Stimulated activated CD8-positive, alpha-beta memory T cell treated with anti-CD3 and anti-CD28 coated beads, Interleukin-4, amount 100 ng/mL, for 1 hour (primary cell): ENCODE measurements at places on chromosomes 1 and 21.

- no peak for DNase-seq
These were observed 105.5 kb upstream of the CACYBP start for GRCh38 chr1:174894117-174894762.

DNA sequence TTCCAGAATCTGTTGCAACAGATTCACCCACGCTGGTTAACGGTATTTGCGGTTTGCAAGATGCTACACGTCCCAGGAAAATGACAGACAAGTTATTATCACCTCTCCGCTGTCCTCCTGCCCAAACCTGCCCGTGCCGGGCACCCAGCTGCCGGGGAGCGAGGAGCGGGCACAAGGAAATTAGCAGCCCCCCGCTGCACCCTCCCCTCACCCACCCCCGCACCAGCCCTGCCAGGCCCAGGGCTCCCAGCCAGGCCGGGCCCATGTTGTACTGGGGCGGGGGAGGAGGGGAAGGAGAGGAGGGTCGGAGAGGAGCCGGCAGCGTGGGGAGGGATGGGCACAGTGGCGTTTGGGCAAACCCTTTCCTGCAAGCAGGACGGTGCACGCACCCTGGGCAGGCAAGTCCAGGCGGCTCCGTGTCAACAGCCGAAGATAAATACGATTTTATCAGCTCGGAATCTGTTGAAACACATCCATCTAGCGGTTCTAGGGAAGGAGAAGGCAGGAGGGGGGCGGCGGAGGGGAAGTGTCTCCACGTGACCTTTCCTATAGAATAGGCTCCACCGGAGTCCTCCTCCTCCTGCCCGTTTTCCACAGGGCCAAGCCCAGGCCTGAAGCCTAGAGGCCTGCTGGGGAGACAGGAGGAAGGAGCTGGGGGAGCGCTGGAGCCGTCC lies 35.1 kb upstream of the CCDC27 start:
- DNase-seq, result no peak

GRCh38 chr1:99963041-99963795 lies 6.6 kb upstream of the SLC35A3 start:
- no peak for DNase-seq

GRCh38 chr1:154599658-154600057 lies 8.3 kb downstream of the ADAR start:
- no peak for DNase-seq

DNA sequence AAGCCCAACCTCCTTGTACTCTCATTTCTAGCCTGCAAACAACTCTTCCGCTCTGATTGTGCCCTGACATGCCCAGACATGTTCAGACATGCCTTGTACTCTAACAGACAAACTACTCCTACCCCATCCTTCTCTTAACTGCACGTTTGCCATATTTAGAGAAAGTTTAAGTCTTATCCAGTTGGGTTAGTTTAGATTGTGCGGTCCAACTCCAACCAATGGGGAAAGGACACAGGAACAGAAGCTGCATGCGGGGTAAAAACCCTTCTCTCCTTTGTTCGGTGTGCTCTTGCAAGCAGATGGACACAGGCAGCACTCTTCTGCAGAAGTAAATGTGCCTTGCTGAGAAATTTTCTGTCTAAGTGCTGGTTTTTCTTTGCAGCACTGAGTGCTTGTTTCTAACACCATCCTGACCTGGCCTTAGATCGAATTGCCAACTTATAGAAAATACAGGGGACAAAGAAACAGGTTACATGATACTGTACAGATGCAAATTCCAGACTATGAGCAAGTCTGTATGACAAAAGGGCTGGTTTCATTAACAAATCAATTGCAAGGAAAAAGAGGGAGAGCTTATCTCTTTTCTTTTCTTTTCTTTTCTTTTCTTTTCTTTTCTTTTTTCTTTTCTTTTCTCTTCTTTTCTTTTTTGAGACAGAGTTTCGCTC lies 35.8 kb upstream of the IFNGR2 start:
- no peak for DNase-seq

DNA sequence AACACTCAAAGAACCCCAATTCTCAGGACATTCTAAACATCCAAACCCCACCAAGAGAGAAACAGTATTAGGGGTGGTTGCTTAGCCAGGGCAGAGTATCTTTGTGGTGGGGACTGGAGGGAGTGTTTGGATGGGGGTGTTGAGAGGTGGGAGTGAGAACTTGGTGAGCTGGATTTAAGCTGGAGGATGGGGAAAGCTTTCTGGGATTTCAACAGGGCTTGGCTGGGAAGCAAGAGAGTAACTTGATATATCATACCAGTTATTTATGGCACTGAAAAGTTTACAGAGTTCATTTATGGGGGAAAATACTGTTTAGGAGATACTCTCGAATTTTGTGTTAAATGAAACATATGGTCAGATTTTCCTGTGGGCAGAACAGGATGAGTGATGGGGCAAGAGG lies 6.8 kb upstream of the CNIH3 start:
- no peak for DNase-seq

DNA sequence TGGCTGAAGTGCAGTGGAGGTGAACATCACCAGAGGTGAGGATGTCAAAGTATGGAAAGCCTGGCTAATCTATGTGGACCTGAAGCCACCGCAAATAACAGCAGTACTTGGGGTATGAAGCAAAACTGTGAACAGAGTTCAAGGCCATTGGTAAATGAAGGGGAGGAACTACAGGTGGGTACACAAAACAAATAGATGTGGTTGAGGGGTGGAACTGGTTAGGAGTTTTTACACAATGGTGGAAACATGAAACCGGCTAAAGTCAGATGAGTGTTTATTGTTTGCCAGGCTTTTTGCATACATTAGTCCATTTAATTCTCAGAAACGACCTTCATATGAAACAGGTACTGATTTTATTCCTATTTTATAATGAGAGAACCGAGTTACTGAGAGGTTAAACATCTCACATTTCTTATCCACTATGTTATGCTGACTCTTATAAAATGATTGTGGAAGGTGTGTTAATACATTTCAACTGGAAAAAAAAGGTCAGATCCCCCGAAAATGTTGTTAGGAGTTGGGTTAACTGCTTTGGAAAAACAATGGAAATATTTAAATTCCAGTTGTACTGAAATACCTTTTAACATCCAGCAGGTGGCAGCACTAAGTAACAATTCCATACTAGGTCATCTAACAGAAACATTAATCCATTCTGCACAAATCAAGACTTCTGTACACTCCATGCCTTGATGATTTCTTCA lies 44.3 kb upstream of the GTF2B start:
- DNase-seq, result no peak

- DNase-seq, result no peak
These were observed 3.2 kb downstream of the NR0B2 start for GRCh38 chr1:26910343-26911160.

- DNase-seq, result no peak
These were observed 21.8 kb downstream of the RXRG start for GRCh38 chr1:165423136-165423535.

DNA sequence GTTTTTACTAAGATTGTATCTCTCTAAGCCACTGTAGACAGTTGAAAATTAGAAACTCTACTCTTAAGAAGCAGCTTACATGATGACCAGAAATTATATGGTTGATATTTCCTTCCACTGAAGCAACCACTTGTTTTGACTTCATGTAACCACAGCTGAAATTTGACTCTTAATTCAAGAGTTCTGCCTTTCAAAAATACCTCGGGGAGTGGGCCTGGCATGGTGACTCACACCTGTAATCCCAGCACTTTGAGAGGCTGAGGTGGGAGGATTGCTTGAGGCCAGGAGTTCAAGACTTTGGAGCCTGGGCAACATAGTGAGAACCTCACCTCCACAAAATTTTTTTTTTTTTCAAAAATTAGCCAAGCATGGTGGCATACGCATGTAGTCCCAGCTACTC lies 4.3 kb downstream of the AMPD1 start:
- no peak for DNase-seq

GRCh38 chr1:204589409-204590038 lies 73.3 kb downstream of the MDM4 start:
- DNase-seq, result no peak

GRCh38 chr1:207336559-207337467 lies 15.3 kb downstream of the CD55 start:
- no peak for DNase-seq

DNA sequence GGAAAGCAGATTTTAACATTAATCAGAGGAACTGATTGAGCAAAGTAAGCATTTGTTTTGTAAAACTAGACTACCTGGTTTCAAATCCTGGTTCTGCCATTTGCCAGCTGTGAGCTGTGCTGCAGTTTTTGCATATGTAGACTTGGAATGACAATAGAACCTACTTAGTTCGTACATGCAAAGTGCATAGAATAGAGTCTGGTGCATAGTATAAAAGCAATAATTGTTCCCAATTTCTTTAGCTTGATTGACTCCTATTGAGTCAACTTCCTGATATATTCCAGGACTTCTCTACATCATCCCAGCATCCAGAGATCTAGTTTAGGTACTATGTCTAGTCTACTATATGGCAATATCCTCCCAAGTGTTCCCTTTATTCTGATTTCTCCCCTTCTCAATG lies 144.4 kb upstream of the FGGY start:
- DNase-seq, result no peak

GRCh38 chr1:220184506-220184905 lies 87.7 kb downstream of the RAB3GAP2 start:
- DNase-seq, result no peak

DNA sequence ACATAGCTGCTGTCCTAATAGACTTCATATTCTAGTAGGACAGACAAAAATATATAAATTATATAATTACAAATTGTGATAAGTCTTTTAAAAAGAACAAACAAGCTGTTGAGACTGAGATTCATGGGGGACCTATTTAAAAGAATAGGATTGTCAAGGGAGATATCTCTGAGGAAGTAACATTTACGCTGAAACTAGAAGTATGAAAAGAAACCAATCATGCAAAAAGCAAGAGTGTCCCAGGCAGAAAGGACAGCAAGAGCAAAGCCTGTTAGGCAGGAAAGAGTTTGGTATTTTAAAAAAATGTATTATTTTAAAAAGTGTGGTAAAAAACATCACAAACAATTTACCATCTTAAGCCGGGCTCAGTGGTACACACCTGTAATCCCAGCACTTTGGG lies 9.1 kb upstream of the METTL13 start:
- DNase-seq, result no peak

GRCh38 chr1:51776408-51776807 lies 102.1 kb downstream of the NRDC start:
- DNase-seq, result no peak

- DNase-seq, result no peak
These were observed 83.5 kb downstream of the RABGAP1L start for GRCh38 chr1:174242856-174243255.

GRCh38 chr1:20847611-20848080 lies 60.5 kb upstream of the HP1BP3 start:
- DNase-seq, result no peak

- no peak for DNase-seq
These were observed 55.9 kb upstream of the PTGFRN start for GRCh38 chr1:116853680-116854402.

- no peak for DNase-seq
These were observed 21.4 kb downstream of the SPSB1 start for GRCh38 chr1:9314111-9314510.

- no peak for DNase-seq
These were observed 72.2 kb upstream of the SLC25A33 start for GRCh38 chr1:9466780-9467758.

DNA sequence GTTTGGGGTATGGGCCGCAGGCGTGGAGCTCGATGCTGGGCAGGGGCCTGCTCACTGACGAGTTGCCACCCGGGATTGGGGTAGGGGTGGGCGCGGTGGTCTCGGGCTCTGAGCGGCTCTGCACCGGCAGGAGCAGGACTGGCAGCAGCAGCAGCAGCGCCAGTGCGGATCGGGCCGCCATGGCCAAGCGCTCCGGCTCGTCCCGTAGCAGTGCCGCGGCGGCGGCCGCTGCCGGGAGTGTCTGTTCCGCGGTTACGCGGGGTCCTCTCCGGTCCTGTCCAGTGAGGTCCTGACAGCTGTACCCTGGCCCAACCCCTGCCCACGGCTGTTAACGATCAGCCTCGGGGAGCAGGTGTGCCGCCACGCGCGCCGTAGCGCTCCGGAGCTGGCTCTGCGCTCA lies 26.5 kb downstream of the ADARB1 start:
- no peak for DNase-seq

DNA sequence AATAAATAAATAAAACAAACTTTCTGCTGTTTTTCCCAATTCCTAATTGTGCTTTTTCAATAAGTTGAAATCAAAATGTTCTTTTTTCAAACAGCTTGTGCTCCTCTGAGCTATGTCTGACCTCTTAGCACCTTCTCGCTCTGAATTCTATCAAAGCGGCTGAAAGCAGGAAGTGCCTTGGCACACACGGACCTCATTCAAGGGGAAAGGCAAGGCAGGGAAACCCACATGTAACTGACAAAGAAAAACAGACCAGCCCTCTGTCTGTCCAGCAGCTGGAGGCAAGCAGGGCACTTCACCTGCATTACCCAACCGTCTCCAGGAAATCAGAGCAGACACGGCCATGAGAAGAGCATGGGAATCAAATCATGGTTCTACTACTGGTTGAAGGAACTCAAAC lies 56.7 kb downstream of the PLPP3 start:
- DNase-seq, result no peak

GRCh38 chr1:17318262-17318661 lies 10.3 kb downstream of the PADI4 start:
- no peak for DNase-seq

GRCh38 chr1:86825319-86825718 lies 88.6 kb downstream of the SELENOF start:
- no peak for DNase-seq
